ENCODE measurements at places on chromosomes 3 and 15. TPM values are rescaled to one million over a fixed set of nuclear protein-coding genes. Genes with fewer than 3 reads are reported as not detected.

DNA sequence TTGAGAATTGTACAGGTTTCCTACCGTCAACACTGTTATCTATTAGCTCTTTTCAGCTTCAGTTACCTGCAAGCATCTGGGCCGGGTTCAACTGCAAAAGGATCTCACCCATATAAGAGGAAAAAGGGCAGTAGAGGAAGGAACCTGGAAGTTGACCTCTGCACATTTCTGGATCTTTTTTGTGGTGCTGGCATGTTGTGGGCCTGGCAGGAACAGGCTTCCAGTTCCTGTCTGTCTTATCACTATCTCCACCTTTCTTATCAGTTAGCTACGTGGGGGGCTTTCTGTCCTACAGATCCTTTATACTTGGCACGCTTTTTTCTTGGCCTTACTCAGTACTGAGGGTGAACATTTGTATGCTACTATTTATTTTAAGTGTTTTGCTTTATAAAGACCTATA is 42.2 kb upstream of the TJP1 start:
- H3K4me3 ChIP-seq, result no peak overlapping the region
- H3K27me3 ChIP-seq, result no peaks in the 10 kb centered on the region
- H3K36me3 ChIP-seq, result no peaks in the 10 kb centered on the region
- peaks cover 8% of the 10 kb centered on the region for H3K4me1 ChIP-seq
- DNase-seq, result no peak

GRCh38 chr3:18655827-18656226 is 230.7 kb upstream of the SATB1 start:
- DNase-seq, result no peak
- H3K4me3 ChIP-seq, result no peak overlapping the region
- H3K27ac ChIP-seq, result no peak overlapping the region
- H3K4me1 ChIP-seq, result peaks cover 9% of the 10 kb centered on the region

GRCh38 chr15:52362497-52362896 is 66.9 kb upstream of the MYO5C start:
- H3K27me3 ChIP-seq, result no peaks in the 10 kb centered on the region
- H3K4me3 ChIP-seq, result no peak overlapping the region
- H3K36me3 ChIP-seq, result peaks cover 3% of the 10 kb centered on the region
- no peak overlapping the region for H3K27ac ChIP-seq
- H3K4me1 ChIP-seq, result no peaks in the 10 kb centered on the region
- DNase-seq, result no peak

GRCh38 chr3:170220871-170221270 is 1.4 kb upstream of the PRKCI start:
- H3K36me3 ChIP-seq, result no peaks in the 10 kb centered on the region
- DNase-seq, result no peak
- H3K4me1 ChIP-seq, result no peaks in the 10 kb centered on the region
- no peak overlapping the region for H3K27ac ChIP-seq
- no peaks in the 10 kb centered on the region for H3K27me3 ChIP-seq
- no peak overlapping the region for H3K4me3 ChIP-seq

DNA sequence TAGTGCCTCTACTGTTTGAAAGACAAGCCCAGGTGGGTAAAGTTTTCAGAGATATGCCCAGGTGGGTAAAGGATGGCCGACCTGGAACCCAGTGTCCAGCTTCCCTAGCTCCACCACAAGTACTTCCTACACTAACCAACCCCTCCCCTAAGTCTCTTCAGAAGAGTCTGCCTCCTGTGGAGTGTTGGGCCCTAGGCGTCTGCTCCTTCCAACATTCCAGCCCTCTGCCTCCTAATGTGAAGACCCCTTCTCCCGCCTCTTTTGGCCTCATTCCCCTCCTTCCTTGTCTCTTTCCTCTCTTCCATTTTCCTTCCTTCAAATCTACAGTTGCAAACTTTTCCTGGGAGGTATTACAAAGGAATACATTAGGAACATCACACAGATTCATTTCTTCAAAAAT is 38.6 kb downstream of the CNTN3 start:
- no peak overlapping the region for H3K27ac ChIP-seq
- H3K27me3 ChIP-seq, result no peaks in the 10 kb centered on the region
- H3K4me3 ChIP-seq, result no peak overlapping the region
- no peaks in the 10 kb centered on the region for H3K36me3 ChIP-seq
- no peak for DNase-seq

GRCh38 chr3:79258479-79258878 is 509.3 kb downstream of the ROBO1 start:
- no peak overlapping the region for H3K4me3 ChIP-seq
- no peak overlapping the region for H3K27ac ChIP-seq
- no peaks in the 10 kb centered on the region for H3K27me3 ChIP-seq
- no peaks in the 10 kb centered on the region for H3K36me3 ChIP-seq
- no peak for DNase-seq
- H3K4me1 ChIP-seq, result no peaks in the 10 kb centered on the region

GRCh38 chr3:21718161-21718765 is 32.7 kb downstream of the ZNF385D start:
- no peaks in the 10 kb centered on the region for H3K27me3 ChIP-seq
- H3K4me3 ChIP-seq, result no peak overlapping the region
- H3K4me1 ChIP-seq, result no peaks in the 10 kb centered on the region
- no peak for DNase-seq
- H3K36me3 ChIP-seq, result no peaks in the 10 kb centered on the region

GRCh38 chr3:36891701-36892160 is 53.1 kb downstream of the TRANK1 start:
- no peak for DNase-seq
- H3K4me1 ChIP-seq, result peaks cover 6% of the 10 kb centered on the region
- no peaks in the 10 kb centered on the region for H3K36me3 ChIP-seq
- no peak overlapping the region for H3K27ac ChIP-seq
- no peaks in the 10 kb centered on the region for H3K27me3 ChIP-seq
- H3K4me3 ChIP-seq, result no peak overlapping the region

GRCh38 chr15:94509259-94509658 is 277.9 kb downstream of the MCTP2 start:
- H3K36me3 ChIP-seq, result no peaks in the 10 kb centered on the region
- DNase-seq, result no peak
- H3K27ac ChIP-seq, result no peak overlapping the region

DNA sequence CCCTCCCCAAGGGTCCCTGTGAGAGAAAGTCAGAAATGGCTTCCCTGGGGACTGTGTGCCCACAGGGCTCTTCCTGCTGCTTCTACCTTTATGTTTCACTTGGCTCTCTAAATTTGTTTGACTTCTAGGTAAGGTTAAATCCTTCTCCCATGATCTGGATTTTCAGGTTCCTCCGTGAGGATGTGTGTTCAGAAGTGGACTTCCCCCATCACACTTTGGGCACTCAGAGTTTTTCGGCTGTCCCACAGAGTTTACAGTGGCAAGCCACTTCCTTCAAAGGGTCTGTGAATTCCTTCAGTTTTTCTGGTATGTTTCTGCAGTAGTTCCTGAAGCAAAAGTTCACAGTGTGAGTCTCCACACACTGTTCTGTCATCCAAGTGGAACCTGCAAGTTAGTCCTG is 30.9 kb upstream of the RARB start:
- no peaks in the 10 kb centered on the region for H3K27me3 ChIP-seq
- no peaks in the 10 kb centered on the region for H3K36me3 ChIP-seq
- no peak for DNase-seq
- H3K4me1 ChIP-seq, result no peaks in the 10 kb centered on the region
- no peak overlapping the region for H3K27ac ChIP-seq
- H3K4me3 ChIP-seq, result no peak overlapping the region

The PRR20G gene
- total RNA-seq, result not detected

The LRTM1 gene
- total RNA-seq, result not detected

The ZMYND10 gene
- 0.97 TPM for total RNA-seq

The GOLGA8T gene
- not detected for total RNA-seq

The SERPINI2 gene
- total RNA-seq, result 376 TPM

The CNTN6 gene
- not detected for total RNA-seq

Data from pancreas (tissue), 10 donors.